ENCODE measurements at places on chromosomes 11 and 22. TPM values are rescaled to one million over a fixed set of nuclear protein-coding genes. Genes with fewer than 3 reads are reported as not detected.

The TMEM9B gene
- 62.0 TPM for total RNA-seq

The TRIM49 gene
- total RNA-seq: not detected

The MRPL23 gene
- 76.1 TPM for total RNA-seq

The MICAL3 gene
- total RNA-seq: 19.0 TPM

The CDKN1C gene
- 0.19 TPM for total RNA-seq

The GDPD5 gene
- total RNA-seq: 3.6 TPM

The SLC5A12 gene
- not detected for total RNA-seq

The MMP10 gene
- 4.4 TPM for total RNA-seq

The TCN2 gene
- total RNA-seq: 7.9 TPM

The CALCB gene
- not detected for total RNA-seq

The SYCE3 gene
- total RNA-seq: not detected
